ENCODE measurements at places on chromosomes 3 and 15. TPM values are rescaled to one million over a fixed set of nuclear protein-coding genes. Genes with fewer than 3 reads are reported as not detected.

CFAP44 gene
- 0.53 TPM for total RNA-seq

CD80 gene
- total RNA-seq: not detected

GOLGA8T gene
- not detected for total RNA-seq

NUP210 gene
- total RNA-seq: 0.33 TPM

KLHL40 gene
- not detected for total RNA-seq

BOC gene
- 0.27 TPM for total RNA-seq

UROC1 gene
- total RNA-seq: not detected

QARS1 gene
- total RNA-seq: 226 TPM

SOX2 gene
- not detected for total RNA-seq

SLC12A1 gene
- not detected for total RNA-seq

CHRNA3 gene
- not detected for total RNA-seq

GOLGA6A gene
- not detected for total RNA-seq

IL5RA gene
- total RNA-seq: not detected

CLSTN2 gene
- 0.05 TPM for total RNA-seq

C15orf62 gene
- 0.13 TPM for total RNA-seq

ESYT3 gene
- total RNA-seq: 0.05 TPM

TSEN2 gene
- total RNA-seq: 16.5 TPM

MESP1 gene
- 1.1 TPM for total RNA-seq

GOLGA8J gene
- total RNA-seq: not detected

FAM107A gene
- total RNA-seq: 83.0 TPM

SAMMSON gene
- not detected for total RNA-seq

GOLGA8H gene
- total RNA-seq: 0.60 TPM

TAGLN3 gene
- total RNA-seq: not detected

LHFPL4 gene
- total RNA-seq: not detected

ARHGAP31 gene
- 36.2 TPM for total RNA-seq

P2RY1 gene
- total RNA-seq: 1.7 TPM

IMPG2 gene
- total RNA-seq: 0.07 TPM

SNX22 gene
- total RNA-seq: 0.39 TPM

CIDEC gene
- total RNA-seq: not detected

ADPGK gene
- total RNA-seq: 41.2 TPM

DUOXA1 gene
- not detected for total RNA-seq

NR2E3 gene
- total RNA-seq: not detected

ARRDC4 gene
- total RNA-seq: 1.5 TPM

OIP5 gene
- 27.7 TPM for total RNA-seq

KY gene
- total RNA-seq: not detected

PTX3 gene
- total RNA-seq: 258 TPM

WDR49 gene
- not detected for total RNA-seq

ZNF620 gene
- 5.1 TPM for total RNA-seq

DUOXA2 gene
- not detected for total RNA-seq

BSN gene
- 0.10 TPM for total RNA-seq

TMCO5A gene
- not detected for total RNA-seq
